ENCODE measurements at places on chromosomes 6 and 20.

DNA sequence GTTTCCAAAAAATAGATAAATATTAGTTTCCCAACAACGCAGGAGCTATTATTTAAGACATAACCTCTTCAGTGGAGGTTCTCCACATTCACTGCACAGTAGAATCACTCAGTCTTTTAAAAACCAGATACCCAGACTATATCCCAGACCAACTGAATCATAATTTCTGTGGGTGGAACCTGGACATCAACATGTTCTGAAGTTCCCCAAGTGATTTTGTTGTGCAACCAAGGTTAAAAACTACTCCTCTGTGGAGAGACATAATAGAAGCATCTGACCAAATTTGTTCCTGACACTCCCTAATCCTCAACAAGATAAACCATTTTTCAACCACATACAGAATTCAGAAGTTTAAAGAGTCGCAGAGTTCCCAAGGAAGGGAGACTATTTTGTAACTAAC, 42.3 kb downstream of the STK38 start:
- no peak for DNase-seq

GRCh38 chr6:86192123-86192522, 549.4 kb upstream of the SYNCRIP start:
- no peak for DNase-seq

GRCh38 chr20:62485062-62485700, 9.4 kb upstream of the GATA5 start:
- no peak for DNase-seq

DNA sequence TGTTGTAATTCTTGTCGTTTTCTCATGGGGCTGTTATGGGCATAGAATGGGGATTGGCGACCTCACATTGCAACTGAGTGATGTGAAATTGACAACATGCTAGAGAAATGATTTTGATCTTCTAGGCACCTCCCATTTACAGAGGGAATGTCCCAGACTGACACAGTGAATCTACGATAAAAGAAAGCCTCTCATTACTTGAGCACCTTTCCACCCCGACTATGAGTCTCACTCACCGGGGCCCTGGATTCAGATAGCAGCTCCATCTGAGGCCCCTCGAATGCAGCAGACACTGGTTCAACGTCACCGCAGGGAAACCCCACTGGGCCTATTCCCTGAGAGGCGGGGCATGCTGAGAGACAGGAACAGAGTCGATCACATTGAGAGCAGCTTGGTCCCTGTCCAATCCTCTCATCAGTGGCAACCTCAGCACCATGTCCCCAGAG, 49.1 kb downstream of the NFATC2 start:
- no peak for DNase-seq

DNA sequence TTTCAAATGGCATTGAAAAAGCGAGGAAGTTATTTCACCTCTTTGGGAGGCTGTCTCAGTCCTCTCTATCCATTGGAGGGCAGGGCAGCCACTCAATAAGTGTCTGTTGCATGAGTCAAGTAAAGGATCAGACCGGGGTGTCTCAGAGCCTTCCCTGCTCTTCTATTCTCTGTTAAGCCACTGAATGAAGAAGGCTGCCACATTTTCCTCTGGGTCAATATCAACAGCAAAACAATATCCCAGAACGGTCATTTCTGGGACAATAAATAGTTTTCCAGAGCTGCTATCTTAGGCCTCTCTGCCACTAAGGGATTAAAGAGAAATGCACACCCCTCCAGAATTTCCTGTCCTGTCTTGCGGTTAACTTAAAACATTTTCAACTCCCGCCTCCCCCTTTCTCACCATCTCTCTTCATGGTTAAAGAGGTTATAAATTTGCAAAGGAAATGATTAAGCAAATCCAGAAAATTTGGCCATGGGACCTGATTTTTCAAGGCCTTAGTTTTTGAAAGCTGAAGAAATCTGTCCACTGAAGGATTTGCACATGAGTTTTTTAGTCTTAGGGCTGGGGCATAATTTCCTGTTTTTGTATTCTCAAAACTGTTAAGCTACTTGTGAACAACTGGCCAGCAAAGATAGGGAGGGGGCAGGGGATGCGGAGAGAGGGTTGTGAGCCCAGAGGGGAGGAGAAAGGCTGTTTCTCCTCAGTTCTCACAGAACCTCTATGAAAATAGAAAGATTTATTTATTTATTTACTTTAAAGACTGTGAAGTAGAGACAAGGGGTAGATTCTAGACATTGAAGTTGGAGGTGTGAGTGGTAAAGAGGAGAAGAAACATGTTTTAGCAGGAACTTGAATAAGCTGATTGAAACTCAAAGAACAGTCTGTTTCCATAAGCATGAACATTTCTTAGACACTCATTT, 135.7 kb downstream of the BCAS1 start:
- DNase-seq: no peak

DNA sequence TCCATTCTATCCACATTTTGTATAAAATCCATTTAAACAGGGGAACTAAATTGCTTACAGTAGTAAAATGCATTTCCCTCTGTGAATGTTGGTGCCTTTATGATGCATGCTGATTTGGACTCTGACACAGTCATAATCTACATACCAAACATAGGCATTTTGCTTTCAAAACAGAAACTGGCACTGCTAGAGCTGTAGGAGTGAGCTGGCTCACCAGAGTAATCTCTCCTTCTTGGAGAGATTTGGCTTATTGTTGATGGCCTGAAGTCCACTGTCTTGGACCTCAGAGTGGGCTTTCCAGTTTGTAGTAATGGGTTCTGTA, 363.2 kb upstream of the FLRT3 start:
- DNase-seq: no peak

GRCh38 chr6:26250698-26251044, 114.3 kb upstream of the BTN3A2 start:
- DNase-seq: no peak

GRCh38 chr6:3438190-3439167, 18.4 kb downstream of the SLC22A23 start:
- no peak for DNase-seq

DNA sequence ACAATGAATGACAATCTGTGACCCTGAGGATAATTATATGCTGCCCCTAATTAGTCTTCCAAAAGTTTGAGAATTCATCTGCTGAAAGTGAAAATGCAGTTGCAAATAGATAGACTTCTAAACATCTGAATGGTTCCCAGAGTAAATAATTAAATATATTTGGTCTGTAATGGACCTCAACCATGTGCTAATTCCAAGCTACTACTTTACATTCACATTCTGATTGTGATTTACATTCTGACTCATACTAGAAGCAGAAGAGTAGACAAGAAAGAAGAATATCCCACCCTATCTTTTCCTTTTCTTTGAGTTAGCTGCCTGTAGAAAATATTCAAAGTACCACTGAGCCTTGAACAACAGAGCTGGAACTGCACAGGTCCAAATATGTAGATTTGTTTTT, 80.8 kb downstream of the PTPRK start:
- no peak for DNase-seq

- DNase-seq: no peak
Measured at GRCh38 chr6:143368426-143368825, 82.1 kb downstream of the ADAT2 start.

DNA sequence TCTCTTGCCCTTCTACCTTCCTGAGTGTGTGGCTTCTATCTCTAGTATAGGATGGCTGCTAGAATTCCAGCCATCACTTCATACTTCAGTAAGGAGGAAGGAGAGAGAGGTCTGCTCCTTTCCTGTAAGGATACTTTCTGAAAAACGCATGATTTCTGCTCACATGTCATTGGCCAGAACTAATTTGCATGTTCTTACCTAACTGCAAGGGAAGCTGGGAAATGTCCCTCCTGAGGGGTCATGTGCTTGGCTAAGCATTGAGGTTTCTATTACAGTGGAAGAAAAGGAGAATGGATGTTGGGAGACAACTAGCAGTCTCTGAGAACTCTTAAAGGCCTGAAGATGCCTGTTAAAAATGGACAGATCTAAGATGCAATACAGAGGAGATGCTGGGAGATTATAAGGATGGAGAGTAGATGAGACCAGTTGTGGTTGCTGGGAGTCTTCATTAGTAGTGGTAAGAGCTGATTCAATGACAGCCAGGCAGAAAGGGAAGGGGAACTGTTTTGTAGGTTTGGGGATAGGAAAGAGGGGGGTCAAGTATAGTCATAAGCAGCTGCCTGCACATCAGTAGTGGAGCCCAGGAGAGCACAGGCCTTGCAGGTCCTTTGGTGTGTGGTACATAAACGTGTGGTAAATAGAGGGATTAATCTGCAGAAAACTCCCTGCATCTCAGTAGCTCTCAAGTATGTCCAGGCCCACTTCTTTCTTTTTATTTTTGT, 20.2 kb downstream of the CDS2 start:
- no peak for DNase-seq

GRCh38 chr6:39797751-39798150, 5.6 kb downstream of the DAAM2 start:
- no peak for DNase-seq

DNA sequence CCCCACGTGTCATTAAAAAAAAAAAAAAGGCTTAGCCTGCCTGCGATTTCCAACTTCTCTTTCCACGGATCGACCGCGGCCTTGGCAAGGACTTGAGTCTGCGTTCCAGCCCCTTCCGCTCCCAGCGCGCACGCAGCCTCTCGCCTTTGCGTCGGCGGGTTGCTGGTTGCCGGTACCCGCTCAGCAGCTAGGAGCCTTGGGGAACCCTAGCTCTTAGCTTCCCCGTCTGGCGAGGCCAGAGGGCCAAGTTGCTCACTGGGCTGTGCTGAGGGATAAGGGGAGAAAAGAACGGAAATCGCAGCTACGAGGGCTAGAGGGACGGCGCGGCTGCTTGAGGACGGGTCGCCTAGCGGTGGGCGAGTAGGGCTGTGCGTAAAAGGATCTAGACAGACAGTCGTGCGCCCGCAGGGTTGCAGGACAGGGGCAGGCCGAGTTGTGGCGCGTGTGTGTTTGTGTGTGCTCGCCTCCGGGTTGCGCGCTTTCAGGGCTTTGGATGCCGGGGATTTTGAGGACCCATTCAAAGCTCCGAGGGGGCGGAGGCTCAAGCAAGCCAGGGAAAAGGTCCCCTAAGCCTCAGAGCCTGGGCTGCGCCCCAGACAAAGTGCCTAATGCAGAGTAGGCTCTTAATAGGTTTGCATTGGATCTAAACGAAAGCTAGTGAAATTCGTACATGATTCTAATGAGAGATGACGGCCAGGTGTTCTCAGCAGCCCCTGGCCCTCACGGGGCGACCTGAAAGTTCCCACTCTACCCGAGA, 40.5 kb upstream of the OSTM1 start:
- no peak for DNase-seq

- DNase-seq: no peak
Measured at GRCh38 chr20:6157345-6157744, 34.5 kb upstream of the FERMT1 start.

- DNase-seq: no peak
Measured at GRCh38 chr6:150072201-150072600, 3.3 kb upstream of the ULBP3 start.

GRCh38 chr6:67184405-67184804, 1450.7 kb upstream of the ADGRB3 start:
- DNase-seq: no peak

DNA sequence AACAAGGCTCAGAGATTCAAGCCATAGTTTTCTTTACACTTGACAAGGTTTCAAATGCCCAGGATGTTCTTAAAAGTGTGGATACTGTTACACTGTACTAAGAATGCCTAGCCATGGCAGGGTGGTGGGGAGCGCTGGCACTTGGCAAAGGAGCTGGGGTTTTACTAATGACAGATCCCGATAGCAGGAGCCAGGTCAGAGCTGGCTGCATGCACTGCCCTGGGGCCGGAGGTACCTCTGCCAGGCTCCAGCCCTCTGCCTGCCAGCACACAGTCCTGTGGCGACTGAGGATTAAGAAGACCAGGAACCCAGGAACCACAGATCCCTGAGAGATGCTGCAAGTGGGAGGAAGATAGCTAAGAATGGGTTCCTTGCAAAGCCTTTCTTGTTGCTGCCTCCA, 260.3 kb downstream of the ALDH8A1 start:
- no peak for DNase-seq

GRCh38 chr6:153099636-153100035, 31.4 kb downstream of the RGS17 start:
- DNase-seq: no peak

- DNase-seq: no peak
Measured at GRCh38 chr6:79421707-79422484, 115.3 kb downstream of the LCA5 start.

DNA sequence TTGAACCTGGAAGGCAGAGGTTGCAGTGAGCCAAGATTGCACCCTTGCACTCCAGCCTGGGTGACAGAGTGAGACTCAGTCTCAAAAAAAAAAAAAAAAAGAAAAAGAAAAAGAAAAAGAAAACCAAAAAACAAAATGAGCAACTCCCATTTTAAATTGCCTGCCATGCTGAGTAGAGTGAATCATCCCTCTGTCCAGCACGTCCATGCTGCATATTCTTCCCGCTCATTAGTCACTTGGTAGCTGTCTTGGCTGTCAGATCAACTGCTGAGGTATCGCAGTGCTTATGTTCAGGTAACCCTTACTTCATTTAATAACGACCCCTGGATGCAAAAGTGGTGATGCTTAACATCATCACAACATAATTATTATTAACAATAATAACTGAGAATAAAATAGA, 72.6 kb upstream of the RNF24 start:
- DNase-seq: no peak

DNA sequence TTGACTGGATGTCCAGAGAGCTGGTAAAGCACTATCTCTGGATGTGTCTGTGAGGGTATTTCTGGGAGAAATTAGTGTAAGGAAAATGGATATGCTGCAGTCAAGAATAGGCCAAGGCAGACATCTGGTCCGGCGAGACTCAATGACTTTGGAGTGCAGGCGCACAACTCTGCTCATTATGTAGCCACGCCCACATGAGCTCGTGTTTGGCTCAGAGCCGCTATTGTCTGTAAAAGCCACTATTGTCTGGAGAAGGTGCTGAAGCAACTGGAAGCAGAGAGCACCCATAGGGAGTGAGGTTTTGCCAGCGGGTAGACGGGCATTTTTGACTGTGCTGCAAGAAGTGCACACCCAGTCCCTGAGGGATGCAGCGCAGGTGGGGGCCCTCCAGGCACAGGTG, 305.0 kb upstream of the POU3F2 start:
- DNase-seq: peak; percentile 38
